ENCODE measurements at places on chromosomes 2 and 18.

DNA sequence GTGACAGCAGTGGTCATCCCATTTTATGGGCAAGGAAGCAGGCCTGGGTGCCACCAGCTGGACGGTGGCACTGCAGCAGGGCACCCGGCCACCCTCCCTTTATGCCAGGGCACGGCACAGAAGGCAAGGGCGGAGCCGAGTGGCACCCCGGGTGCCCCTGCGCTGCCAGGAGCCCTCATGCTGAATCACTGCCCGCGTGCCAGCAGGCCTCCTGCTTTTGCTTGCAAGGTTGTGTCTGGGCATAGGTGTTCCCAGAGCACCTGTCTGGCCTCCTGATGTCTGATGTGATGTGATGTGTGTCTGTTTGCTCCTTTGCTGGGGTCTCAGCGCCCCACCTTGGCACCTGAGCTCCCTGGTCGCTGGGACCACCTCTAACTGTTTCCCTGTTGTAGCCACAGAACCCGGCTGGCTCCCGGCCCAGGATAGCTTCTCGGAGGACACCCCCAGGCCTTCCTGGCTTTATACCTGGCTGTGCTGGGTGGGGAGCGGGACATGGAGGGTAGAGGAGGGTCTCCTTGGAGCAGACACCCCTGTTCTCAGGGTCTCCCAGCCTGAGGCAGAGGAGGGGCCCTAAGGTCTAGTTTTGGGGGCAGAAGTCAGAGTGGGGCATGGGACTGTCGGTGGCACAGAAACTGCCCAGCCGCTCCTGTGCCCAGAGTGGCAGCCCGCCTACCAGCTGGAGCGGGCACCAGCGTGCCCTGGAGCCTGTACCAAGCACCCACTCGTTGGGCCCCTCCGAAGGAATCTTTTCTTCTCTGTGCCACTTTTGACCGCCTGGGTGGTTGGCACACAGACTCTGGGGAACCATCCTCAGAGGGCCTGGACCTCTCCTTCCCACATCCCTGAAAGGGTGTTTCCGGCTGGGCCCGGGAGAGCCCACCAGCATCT lies 3.6 kb downstream of the GPC1 start:
- no peak for DNase-seq

DNA sequence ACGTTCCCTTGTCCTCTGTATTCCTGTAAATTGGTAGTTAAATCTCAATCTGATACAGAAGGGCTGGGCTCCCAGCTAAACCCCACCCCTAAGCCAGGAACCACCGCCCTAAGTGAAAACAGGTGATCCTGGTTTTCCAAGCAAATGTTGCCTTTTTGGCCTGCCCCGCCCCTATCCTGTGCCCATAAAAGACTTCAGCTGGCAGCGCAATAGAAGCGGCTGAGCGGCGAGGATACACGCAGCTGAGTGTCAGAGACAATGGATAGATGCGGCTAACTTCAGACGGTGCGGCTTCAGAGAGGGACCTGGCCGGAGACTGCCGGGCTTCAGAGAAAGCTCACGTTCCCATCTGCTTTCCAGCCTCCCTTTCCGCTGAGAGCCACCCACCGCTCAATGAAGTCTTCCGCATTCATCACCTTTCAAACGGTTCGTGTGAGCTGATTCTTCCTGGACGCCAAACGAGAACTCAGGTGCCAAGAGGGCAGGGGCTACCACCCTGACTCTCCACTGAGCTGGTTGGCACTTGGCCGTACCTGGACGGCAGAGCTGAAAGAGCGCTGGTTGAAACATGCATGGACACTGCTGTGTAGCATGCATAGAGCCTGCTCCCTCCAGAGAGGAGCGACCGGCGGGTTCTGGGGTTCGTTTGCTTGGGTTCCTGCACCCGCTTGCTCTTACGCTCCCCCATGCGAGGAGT lies 49.5 kb upstream of the POLE4 start:
- no peak for DNase-seq

DNA sequence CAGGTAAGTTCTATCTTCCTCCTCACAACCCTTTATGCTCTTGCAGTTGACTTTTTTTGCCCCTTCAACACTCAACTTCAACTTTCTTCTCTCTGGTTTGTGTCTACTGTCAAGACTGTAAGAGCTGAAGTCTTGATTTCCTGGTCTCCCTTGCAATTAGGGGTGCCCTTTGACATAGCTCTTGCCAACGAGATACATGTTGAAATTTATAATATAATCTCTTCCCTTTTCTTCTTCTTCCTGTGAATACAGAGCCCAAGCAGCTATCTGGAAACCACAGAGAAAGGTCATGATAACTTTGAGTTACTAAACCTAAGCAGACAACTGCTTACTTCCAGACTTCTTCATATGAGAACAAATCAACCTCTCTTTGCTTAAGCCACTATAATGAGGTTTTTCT lies 163.5 kb downstream of the MC4R start:
- DNase-seq, result no peak

DNA sequence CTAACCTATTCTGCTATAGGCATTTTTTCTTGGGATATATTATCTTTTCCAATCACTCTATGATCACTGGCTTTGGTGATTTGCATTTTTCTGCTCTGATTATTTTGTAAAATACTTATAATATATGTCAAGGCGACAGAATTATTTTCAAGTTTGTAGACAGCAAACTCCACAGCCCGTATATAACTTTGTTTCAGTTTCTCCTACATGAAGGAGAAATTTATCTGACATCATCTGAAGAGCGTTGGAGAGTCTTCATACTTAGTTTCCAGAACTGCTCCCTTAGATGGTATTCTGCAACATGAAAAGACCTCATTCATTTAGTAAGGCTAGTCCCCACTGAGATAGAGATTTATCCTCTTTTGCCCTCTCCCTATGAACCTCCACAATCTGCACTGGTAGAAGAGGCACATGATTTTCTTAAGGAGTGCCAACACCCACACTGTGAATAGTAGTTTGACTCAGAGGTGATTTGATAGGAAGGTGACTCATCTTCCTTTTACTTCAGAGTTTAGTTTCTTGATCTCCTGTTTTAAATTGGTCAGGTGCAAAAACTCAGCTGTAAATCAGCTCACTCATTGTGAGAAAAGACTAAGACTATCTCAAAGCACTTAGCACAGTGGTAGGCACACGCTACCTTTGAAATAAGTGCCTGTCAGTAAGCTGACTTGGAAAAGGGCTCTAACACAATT lies 1848.6 kb upstream of the CELF4 start:
- DNase-seq, result no peak

DNA sequence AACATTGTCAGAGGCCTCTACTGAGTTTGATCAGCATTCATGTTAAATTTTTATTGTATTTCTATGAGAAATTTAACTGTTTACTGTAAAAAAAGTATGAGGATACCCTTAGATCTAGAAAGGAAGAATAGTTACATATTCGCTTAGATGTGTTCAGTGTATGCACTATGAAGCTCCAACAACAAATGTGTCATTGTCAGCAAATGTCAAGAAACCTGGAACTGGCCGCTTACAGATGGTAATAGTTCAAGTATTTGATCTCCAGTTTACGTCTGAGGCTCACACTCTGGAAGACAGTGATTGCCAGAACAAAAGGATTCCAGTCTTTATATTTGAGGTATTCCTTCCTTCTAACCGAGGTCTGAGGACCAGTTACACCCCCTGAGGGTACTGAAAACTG lies 921.2 kb upstream of the LRRTM1 start:
- no peak for DNase-seq

Measured in stimulated activated CD4-positive, alpha-beta T cell treated with anti-CD3 and anti-CD28 coated beads, Interleukin-1b, Interleukin-23, amount 100 ng/mL, for 48 hours (primary cell).